Gastrocnemius medialis (tissue), 4 donors: ENCODE measurements at places on chromosomes 16 and 17. TPM values are rescaled to one million over a fixed set of nuclear protein-coding genes. Genes with fewer than 3 reads are reported as not detected.
A peak's percentile ranks its signal among the peaks of the same experiment; 100 is the strongest.

DNA sequence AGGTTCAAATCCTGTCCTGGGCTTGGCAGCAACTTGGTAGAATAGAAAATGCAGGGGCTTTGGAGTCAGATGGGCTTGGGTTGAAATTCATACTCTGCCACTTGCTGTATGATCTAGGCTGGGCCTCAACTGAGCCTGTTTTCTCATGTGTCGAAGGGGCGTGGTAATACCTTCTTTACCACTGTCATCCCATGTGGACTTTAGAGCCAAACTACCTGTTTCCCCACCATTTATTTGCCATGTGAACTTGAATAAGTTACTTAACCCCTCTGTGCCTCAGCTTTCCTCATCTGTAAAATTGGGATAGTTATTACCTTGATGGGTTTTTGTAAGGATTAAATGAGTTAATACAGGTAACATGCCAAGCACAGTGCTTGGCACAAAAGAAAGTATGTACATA, 106.0 kb downstream of the COPRS start:
- no peaks in the 10 kb centered on the region for H3K27me3 ChIP-seq
- no peak overlapping the region for H3K4me3 ChIP-seq
- H3K4me1 ChIP-seq, result peaks cover 3% of the 10 kb centered on the region
- no peaks in the 10 kb centered on the region for H3K36me3 ChIP-seq

GRCh38 chr16:64627781-64628180, 494.1 kb downstream of the CDH11 start:
- no peaks in the 10 kb centered on the region for H3K27me3 ChIP-seq
- no peak for DNase-seq
- H3K4me3 ChIP-seq, result no peak overlapping the region
- no peaks in the 10 kb centered on the region for H3K4me1 ChIP-seq
- H3K36me3 ChIP-seq, result no peaks in the 10 kb centered on the region

The KRT40 gene
- total RNA-seq, result not detected

GRCh38 chr17:70271672-70272071, 102.3 kb downstream of the KCNJ2 start:
- DNase-seq, result no peak
- H3K27ac ChIP-seq, result peak overlapping the region; percentile 7
- H3K4me1 ChIP-seq, result peaks cover 3% of the 10 kb centered on the region
- no peaks in the 10 kb centered on the region for H3K27me3 ChIP-seq
